Sciatic nerve (tissue), 2 donors: ENCODE measurements at places on chromosomes 16 and 17.

DNA sequence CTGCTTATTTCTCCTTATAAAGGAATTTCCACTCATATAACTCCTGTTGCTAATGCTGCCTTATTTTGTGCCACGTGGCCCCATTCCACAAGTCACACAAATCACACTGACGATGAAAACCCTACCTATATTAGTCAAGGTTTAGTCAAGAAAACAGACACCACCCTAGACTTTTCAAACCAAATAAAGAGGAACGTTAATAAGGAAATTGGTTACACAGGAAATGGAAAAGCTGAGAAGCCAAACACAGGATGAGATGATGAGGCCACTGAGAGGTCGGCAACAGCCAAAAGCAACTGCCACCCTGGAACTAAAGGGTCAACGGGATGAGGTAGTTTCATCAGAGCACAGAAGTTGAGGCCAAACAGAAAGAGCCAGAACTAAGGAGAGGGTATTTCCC, 47.3 kb upstream of the ALOX12 start:
- DNase-seq = no peak

DNA sequence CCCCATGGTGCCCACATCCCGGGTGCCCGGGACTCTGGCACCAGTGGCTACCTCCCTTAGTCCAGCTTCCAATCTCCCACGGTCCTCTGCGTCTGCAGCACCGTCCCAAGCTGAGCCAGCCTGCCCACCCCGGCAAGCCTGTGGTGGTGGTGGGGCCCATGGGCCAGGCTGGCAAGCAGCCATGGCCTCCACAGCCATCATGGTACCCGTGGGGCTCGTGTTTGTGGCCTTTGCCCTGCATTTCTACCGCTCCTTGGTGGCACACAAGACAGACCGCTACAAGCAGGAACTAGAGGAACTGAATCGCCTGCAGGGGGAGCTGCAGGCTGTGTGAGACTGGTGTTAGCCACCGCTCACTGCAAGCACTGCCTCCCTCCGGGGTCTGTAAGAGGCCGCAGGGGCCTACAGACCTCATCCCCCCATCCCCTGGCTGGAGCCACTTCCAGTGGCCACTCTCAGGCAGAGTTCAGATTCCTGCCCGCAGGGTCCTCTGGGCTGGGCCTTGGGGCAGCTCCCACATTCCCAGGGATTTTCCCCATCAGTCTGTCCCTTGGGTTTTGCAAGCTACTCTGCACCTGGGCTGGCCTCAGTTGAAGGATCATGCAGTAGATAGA, 3.9 kb upstream of the SETD1A start:
- DNase-seq = no peak

- DNase-seq = no peak
These were observed 52.9 kb downstream of the SNX11 start for GRCh38 chr17:48160177-48161081.

GRCh38 chr17:58387834-58388233, 29.5 kb downstream of the RNF43 start:
- no peak for DNase-seq

DNA sequence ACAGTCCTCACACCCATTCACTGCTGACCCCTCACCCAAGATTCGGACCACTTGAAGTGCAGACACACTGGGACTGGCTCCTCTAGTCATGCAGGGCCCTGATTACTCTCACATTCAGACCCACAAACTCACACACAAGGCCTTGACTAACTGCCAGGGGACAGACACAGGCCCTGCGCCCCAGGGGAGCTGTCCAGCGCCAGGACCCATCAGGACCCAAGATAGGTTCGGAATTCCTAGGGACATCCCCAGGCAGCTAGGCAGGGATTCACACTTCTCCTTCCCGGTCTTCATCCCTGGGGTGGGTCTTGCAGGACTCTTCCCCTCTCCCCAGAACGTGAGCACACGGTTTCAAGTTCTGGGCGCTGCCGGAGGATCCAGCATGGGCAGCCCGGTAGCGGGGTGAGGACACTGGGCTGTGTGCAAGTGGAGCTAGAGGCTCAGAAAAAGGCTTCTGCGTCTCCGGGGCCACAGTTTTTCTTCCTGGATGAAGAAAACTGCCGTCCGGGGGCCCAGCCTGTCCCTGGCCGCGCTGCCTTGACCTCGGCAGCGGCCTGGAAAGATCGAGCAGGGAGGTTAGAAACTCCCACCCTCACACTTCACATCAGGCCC, 1.6 kb downstream of the SEZ6 start:
- no peak for DNase-seq
